Stimulated activated CD4-positive, alpha-beta T cell treated with anti-CD3 and anti-CD28 coated beads, TNF-alpha, amount 100 ng/mL, for 4 hours (primary cell): ENCODE measurements at places on chromosomes 11 and 22.

DNA sequence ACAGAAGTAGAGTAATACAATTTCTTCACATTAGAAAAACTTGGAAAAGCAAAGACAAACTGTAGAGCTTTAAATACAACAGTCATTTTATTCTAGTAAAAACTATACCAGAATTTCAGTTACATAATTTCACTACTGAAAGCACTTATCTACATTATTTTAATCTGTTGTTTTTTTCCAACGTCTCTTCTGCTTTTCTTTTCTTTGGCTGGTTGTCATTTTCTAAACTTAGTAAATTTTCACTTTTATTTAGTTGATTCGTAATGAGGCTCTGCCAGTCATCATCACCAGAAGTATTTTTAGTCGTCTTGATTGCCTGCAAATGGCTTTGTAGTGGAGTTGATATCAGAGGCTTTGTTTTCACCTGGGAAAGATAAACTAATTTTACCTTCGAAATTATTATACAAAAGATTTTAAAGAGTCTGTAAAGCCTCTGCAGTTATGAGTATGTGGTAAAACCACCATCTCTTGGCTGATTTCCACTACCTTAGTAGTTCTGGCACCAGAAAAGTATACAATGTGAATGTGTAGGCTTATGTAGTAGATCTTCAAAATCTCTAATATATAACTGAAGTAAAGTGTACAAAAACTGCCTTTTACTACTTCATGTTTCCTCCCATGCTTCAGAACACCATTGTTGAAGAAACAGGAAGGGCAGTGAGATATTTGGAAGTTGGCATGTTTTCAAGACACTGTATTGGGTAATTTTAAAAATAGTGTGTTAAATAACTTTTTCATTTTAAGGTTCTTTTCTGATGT is 19.2 kb downstream of the EIF3M start:
- DNase-seq, result no peak

- no peak for DNase-seq
Measured at GRCh38 chr22:37048133-37048532, 3.4 kb upstream of the KCTD17 start.

- DNase-seq, result no peak
Measured at GRCh38 chr11:110196884-110197420, 99.5 kb downstream of the RDX start.

DNA sequence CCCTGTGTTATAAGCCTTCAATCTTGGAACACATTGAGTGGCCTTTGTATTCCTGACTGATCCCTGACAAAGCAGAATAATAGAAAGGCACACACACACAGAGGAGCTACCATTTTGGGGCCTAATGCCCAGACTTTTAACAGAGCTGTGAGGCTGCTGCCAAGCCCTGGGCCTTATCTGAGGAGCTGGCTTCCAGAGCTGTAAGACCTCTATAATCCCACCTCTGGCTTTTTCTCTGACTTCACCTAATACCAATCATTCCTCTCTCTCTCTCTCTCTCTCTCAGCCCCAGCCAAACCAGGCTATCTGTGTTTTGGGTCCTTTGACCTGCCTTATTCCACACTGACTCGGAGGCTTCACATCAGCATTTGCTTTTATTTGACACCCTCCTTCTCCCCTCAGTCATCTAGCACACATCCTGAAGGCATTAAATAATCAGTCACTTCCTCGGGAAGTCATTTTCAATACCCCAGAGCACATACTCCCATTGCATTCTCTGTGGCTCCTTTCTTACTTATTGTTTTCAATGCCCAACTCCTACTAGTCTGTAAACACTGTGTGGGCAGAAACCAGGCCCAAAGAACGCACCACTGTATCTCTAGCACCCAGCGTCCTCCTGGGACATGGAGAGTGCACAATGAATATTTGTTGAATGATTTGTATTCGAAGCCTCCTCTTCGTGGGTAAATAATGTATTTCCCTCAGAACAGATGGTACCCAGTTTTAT is 21.2 kb upstream of the TRIM44 start:
- DNase-seq, result no peak

DNA sequence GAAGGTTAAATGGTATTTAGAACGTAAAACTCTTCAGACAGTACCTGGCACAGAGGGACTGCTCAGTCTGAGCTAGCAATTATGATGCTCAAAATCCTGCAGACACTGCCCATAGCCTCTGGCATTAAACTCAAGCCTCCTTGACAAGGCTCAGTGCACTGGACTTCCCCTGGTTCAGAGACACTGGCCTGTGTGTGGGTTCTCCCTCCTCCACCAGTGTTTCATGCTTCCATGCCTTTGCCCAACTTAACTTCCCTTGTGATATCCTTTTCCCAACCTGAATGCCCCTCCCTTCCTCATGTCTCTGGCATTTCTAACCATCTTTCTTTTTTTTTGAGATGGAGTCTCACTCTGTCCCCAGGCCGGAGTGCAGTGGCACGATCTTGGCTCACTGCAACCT is 9.1 kb downstream of the LTBP3 start:
- no peak for DNase-seq

DNA sequence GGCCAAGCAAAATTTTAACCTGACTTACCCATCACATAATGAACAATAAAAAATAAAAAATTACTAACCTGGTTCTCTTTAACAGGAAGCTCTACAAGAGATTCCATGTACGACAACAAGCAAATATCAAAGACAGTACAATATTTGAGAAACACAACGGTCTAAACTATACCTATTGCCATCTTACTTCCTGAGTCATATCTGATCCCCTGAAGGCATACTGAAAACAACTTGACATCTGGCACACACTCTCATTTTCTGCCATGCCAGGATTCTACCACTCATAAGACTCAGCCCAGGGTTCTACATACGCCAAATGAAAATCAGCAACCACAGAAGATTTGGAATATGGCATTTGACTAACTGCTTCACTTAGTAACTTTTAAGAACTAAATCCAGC is 13.8 kb downstream of the DENND5A start:
- no peak for DNase-seq

DNA sequence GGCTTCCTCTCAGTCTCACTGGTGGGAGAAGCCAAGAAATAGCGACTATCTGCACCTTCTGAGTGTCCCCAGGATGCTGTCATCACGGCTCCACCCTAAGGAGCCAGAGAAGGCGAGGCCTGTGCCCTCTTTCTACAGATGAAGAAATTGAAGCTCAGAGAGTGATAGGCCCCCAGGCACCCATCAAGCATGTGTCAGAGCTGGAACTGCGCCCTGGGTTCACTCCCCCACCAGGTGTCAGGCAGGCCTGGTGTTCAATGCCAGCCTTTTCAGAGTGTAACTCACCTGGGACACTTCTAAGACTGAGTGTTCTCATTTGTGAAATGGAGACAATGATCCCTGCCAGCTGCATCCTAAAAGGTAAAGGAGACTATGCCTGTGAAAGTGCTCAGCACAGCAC is 127.3 kb upstream of the SEZ6L start:
- DNase-seq, result no peak

DNA sequence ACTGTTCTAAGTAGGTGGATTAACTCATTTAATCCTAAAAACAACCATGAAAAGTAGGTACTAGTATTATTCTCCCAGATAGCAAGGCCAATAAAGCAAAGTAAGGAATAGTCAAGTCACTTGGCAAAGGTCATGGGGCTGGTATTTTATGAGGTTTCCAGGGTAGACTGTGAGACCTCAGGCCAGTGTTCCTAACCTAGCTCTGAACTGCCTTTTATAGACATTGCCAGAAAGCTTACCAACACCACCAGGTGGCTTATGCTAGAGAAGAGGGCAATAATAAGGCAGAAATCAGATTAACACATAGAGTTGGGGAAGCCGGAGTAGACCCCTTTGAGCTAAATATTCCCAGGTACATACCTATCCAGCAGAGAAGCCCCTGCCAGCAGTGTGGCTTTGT is 490.9 kb upstream of the TENM4 start:
- no peak for DNase-seq

GRCh38 chr22:44448271-44448830 is 49.7 kb downstream of the RTL6 start:
- DNase-seq, result no peak

GRCh38 chr11:122646549-122647340 is 8.8 kb upstream of the UBASH3B start:
- no peak for DNase-seq

GRCh38 chr11:99327527-99327926 is 306.8 kb downstream of the CNTN5 start:
- DNase-seq, result no peak

- no peak for DNase-seq
Measured at GRCh38 chr11:68709062-68709461, 24.7 kb downstream of the GAL start.

GRCh38 chr11:74672332-74672955 is 58.8 kb downstream of the CHRDL2 start:
- DNase-seq, result no peak

- DNase-seq, result no peak
Measured at GRCh38 chr11:1964955-1965354, 17.8 kb downstream of the MRPL23 start.

- no peak for DNase-seq
Measured at GRCh38 chr11:124646148-124646547, 23.5 kb downstream of the TBRG1 start.

DNA sequence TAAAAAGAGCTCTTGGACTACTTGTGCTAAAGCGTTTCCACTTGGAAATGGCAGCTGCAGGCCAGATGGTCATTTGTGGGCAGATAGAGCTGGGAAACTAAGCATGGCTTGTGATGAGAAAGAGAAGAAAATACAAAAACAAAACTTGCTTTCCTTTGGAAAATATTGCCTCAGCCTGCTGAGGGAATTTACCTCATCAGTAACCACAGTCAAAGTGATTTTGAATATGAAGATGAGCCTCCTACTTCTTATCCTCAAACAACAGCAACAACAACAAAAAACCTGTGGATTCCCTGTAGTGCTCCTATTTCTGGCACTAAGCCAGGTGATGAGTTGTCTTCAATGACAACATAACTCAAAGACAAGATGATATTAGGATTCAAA is 62.7 kb upstream of the FIBIN start:
- no peak for DNase-seq

DNA sequence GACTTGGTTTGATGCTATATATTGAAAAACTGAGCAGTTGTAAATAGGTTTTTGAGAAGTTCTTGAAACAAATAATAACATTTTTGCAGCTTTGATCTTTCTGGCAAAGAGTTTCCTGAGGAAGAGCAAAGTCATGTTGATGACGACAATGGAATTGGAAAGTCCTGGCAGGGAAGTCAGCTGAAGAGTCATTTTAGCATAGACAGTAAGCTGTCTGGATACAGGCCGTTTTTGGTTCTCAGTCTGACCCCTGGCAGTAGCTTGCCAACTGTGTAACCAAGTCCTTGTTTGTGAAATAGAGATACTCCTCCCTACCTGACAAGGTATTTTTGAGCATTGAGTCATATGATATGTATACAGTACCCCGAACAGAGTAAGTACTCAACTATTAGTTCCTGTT is 193.3 kb downstream of the C11orf91 start:
- no peak for DNase-seq

- DNase-seq, result no peak
Measured at GRCh38 chr11:80327956-80328614, 887.3 kb upstream of the TENM4 start.

DNA sequence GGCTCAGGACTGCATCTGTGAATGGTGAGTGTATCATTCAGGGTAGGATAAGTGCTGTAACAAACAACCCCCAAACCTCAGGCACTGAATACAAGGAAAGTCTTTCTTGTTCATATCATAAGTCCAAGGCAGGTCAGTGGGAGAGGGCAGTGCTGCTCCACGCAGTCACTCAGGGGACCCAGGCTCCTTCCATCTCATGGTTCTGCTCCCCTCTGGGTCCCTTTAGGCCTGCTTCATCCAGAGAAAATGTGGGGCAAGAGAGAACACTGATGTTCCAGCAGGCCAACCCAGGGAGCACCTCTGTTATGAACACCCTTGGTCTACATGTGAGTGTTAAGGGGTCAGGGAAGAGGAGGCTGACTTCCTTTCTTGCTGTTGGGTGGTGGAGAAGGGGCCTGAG is 187.8 kb downstream of the CHST1 start:
- DNase-seq, result no peak

- no peak for DNase-seq
Measured at GRCh38 chr11:61121917-61122316, 19.6 kb downstream of the CD5 start.

DNA sequence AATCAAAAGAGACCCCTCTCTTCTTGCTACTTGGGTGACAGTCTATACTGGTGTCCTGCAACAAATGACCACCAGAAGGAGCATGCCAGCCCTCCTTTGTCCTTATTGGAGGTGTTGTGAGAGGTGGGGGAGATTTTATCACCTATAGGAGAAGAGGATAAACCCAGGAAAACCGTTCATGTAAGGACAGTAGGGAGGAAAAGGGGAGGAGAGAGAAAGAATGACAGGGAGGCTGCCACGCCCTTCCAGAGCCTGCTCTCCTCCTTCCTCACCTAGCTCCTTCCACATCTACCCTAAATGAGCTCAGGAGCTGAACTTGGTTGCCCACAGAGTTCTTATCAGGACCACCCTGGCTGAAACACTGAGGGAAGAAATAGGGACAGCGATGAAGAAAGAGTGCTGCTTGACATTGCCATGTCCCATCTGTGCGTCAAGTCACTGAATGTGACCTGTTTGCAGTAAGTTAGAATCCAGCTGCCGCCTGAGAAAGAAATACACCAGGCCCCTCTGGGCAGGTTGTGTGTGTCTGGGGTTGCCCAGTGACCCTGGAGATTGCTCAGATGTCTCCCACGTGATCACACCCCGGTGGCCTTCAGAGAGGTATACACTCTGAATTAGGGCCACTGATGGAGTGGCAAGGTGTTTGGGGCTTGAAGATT is 40.4 kb upstream of the ETS1 start:
- DNase-seq, result no peak

DNA sequence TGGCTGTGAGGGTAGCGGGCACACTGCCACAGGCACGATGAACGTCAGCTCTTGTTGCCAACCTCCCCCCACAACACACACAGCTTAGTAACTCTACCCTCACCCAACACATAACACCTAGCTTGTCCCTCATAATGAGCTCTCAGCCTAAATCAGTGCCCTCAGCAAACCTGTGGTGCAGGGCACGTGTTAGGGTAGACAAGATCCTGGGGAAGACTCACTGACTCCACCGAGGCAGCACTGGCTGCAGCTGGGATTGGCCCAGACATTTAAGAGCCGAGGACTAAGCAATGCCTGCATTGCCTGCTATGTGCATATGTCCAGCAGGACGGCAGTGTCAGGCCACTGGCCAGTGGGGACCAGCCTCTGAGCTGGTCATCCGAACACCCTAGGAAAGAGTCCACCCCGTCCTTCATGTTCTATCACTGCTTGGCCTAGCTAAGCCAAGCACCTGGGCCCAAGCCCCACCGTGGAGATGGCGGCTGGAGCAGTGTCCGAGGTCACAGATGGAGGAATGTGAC is 32.9 kb upstream of the TRIM29 start:
- DNase-seq, result no peak

DNA sequence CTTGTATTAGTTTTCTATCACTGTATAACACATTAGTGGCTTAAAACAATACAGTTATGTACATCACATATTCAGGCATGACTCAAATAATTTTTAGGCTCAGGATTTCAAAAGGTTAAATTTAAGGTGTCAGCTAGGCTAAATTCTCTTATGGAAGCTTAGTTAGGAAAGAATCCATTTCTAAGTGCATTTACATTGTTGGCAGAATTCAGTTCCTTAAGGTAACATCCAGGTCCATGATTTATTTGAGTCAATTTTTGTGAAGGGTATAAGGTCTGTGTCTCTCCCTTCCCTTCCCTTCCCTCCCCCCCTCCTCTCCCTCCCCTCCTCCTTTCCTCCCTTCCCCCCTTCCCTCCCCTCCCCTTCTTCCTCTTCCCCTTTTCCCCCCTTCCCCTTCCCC is 399.0 kb upstream of the CNTN5 start:
- DNase-seq, result no peak
